Caki2 (cell line): ENCODE measurements at places on chromosomes 3 and 15. TPM values are rescaled to one million over a fixed set of nuclear protein-coding genes. Genes with fewer than 3 reads are reported as not detected.

- DNase-seq, result no peak
Measured at GRCh38 chr3:71545330-71545729, 38.2 kb downstream of the FOXP1 start.

Gene PLA2G4D
- total RNA-seq, result not detected in 2 replicates

DNA sequence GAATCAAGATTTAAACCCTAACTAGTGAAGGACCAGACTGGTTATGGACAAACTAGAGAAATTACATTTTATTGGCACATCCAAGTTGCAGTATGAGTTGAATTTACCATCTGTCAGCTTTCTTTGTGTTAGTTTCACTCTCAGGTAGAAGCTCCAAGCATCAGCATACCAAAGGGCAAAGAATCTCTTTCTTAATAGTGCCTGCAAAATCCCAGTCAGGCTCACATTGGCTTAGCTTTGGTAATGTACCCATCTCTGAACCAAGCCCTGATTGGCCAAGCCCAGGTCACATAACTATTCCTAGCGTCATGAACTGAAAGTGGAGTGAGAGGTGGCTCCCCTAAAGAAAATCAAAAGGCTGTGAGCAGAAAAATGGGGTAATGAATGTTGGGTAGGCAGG, 66.9 kb downstream of the CCNL1 start:
- DNase-seq, result no peak

Gene EFHB
- total RNA-seq, result 1.6 and 1.8 TPM in 2 replicates
